Lung microvascular endothelial cell (primary cell): ENCODE measurements at places on chromosomes 12 and 14. TPM values are rescaled to one million over a fixed set of nuclear protein-coding genes. Genes with fewer than 3 reads are reported as not detected.

- peak; percentile 77 for DNase-seq
These were observed 126.7 kb upstream of the CCDC196 start for GRCh38 chr14:66359500-66359899.

- DNase-seq = no peak
These were observed 257.3 kb upstream of the PLEKHG7 start for GRCh38 chr12:92445253-92446082.

DNA sequence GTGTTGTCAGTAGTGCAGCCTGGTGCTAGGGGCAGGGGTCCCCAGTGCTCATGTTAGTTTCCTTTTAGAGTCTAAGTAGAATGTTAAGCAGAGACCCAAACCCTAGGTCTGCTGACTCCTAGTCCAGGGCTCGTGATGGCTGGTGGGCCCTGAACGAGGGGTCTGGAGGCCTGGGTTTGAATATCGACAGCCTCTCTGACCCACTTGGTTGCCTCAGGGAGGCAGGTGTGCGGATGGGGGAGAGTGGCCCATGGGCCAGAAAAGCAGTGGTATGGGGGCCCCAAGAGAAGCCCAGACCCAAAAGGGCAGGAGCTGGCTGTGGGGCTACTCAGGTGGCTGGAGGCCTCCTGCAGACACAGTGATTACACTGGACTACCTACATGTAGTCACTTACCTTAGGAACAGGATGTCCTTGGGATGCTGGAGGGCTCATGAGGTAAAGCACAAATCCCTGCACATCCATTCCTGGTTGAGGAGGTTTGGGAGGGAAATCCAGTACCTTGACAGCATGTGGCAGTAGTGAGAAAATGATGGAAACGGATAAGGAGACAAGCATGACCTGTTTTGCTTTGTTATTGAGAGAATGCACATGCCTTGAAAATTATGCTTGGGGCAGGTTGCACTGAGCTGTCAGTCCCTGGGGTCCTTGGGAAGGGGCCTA, 1.7 kb upstream of the SLC25A29 start:
- DNase-seq = no peak

DNA sequence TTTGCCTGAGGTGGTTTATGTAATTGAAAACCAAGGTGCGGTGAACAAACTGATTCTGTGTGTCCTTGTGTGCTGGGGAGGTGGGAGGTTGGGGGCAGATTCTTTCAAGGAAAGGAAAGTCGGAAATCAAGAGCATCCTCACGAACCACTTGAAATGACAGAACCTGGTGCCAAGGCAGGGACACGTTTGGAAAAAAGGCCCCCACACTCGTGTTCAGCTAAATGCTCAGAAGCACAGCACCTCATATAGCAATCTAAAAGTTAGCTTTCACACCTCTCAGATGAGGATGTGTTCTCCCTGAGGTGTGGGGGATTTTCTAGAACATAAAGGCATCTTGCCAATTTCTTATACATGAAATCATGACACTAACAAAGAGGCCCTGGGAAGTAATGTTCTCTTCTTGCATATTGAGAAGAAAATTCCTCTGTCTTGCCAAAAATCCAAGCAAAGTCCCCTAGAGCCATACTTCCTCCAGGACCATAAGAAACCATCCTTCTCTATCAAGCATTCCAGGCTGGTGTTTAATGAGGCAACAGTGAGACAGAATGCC, 119.6 kb downstream of the PLXNC1 start:
- DNase-seq = no peak

- DNase-seq = no peak
These were observed 30.4 kb downstream of the MMAB start for GRCh38 chr12:109542876-109543275.

GRCh38 chr12:9163392-9163791, 44.8 kb downstream of the PZP start:
- peak; percentile 87 for DNase-seq

GRCh38 chr14:22885975-22886374, 3.0 kb downstream of the REM2 start:
- DNase-seq = no peak

DNA sequence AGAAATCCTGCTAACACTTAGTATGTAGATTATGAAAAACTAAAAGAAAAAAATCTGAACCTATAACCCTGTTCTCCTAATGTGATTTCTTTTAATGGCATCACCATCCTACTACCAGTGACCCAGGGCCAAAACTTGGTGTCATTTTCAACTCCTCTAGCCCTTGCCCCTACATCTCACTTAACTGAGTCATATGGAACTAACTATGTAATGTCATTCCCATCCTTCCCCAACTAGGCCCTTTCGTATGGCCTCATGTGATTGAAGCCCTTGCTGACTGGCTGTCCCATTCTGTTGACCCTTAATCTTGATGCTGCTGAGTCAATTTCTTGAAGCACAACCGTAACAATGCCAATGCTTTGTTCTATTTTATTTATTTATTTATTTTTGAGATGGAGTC, 7.6 kb downstream of the DMAC2L start:
- DNase-seq = no peak

DNA sequence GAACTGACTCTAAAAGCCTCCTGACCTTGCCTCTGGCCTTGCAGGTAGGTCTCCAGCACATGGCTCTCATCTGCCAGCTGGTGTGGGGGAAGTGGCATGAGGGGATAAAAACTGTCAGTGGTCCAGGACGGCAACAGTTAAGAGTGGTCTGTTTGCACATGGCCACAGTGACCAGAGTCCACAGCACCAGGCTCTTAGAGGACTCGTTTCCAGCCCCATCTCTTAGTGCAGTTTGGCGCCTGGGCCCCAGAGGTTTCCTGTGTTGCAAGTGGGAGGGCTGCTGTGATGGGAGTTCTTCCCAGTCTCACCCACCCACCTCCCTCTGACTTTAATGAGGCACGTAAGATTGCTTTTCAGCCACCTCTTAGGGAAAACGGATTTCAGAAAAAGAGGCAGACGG, 37.0 kb downstream of the APPL2 start:
- DNase-seq = no peak

DNA sequence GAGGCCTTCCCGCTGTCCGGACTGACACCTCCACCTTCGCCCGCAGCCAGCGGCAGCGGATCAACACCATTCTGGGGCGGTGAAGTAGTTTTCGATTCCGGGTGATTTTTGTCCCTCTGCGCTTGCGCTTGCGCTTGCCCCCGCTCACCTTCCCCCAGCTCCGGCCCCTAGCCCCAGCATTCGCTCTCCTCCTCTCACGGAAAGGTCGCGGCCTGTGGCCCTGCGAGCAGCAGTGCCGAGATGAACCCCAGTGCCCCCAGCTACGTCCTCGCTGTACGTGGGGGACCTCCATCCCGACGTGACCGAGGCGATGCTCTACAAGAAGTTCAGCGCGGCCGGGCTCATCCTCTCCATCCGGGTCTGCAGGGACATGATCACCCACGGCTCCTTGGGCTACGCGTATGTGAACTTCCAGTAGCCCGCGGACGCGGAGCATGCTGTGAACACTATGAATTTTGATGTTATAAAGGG, 22.7 kb upstream of the SRGAP1 start:
- DNase-seq = peak; percentile 10

DNA sequence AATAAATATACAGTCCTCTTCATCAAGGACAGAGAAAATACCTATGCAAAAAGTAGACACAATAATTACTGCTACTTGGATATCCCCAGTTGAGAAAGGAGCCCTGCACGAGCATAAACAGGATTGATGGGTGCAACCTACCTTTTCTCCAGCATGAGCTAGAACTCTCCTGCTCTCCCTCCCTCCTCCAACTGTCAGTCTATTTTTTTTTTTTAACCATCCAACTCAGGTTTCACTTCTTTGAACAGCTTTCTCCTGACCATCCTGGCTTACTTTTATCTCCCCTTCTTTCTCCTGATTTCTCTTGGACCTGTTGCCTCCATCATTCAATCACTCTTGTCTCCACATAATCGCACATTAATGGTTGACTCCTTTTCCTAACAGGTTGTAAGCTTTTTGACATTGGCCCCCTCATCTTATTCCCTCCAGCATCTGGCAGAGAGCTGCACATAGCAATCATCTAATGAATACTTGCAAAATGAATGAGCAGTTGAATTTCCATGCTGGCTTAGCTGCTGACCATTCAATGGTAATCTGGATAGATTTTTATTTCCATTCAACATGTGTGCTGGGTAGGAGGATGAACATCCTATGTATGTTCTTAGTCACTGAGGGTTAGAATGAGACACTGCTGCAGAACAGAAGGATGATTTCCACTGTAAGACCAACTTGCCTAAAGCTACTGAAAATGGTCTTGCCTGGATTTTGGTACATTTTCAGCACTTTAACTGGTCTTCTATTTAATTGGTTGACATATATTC, 24.4 kb downstream of the MYBPC1 start:
- DNase-seq = no peak

DNA sequence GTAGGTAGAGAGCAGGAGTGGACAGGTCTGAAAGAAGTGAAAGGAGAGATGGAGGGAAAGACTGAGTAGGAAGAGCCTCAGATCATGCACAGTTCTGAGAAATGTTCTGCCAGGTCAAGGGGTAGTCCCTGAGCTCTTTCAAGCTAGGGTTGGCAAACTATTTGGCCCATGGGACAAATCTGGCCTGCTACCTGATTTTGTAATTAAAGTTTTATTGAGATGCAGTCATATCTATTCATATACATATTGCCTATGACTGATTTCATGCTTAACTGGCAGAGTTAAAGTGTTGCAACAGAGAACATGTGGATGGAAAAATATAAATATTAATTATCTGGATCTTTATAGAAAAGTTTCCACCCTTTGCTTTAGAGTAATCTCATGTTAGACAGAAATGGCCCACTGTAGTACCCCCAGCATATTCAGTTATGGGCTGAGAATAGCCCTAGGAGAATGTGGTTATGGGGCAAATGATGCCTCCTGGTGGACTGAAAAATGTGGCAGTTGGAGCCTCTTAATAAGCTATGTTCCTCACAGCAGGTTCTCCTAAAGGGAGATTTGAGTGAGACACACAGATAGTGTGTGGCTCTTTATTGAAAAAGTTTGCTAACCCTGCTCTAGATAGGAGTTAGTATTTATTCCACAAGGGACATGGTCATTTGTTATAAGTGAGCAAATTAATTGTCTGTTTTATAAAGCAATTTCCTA, 476.9 kb downstream of the LRIG3 start:
- peak; percentile 70 for DNase-seq

GRCh38 chr14:51534610-51535011, 117.1 kb upstream of the FRMD6 start:
- DNase-seq = peak; percentile 92

SMCO2 gene
- 0.20 and 0.22 TPM in 2 replicates for total RNA-seq

CFAP251 gene
- 1.7 and 2.6 TPM in 2 replicates for total RNA-seq

ANO2 gene
- 14.4 and 84.1 TPM in 2 replicates for total RNA-seq

FOXA1 gene
- not detected in 2 replicates for total RNA-seq

PTPRQ gene
- not detected in 2 replicates for total RNA-seq

SYNDIG1L gene
- total RNA-seq = not detected in 2 replicates

C14orf180 gene
- total RNA-seq = not detected in 2 replicates

SOAT2 gene
- not detected in 2 replicates for total RNA-seq
